Activated gamma-delta T cell (primary cell): ENCODE measurements at places on chromosomes 1 and 21.

GRCh38 chr1:66413136-66413837 is 120.7 kb upstream of the SGIP1 start:
- DNase-seq, result no peak

DNA sequence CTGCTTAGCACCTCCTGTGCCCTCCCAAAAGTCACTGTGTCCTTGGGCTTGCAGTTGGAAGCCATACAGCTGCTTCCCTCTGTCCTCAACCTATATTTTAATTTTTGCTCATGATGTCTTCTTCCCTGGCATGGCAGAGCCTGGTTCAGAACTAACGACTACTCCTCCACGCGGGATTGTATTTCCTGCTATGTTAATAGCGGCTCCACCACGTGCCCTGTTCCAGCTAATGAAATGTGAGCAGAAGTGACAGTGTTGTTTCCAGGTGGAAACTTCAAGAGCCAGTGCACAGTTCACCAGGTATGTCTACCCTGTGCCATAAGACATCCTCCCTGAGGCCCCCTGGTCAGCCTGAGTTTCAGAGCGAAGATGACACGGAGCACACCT is 52.1 kb downstream of the DHRS3 start:
- no peak for DNase-seq

DNA sequence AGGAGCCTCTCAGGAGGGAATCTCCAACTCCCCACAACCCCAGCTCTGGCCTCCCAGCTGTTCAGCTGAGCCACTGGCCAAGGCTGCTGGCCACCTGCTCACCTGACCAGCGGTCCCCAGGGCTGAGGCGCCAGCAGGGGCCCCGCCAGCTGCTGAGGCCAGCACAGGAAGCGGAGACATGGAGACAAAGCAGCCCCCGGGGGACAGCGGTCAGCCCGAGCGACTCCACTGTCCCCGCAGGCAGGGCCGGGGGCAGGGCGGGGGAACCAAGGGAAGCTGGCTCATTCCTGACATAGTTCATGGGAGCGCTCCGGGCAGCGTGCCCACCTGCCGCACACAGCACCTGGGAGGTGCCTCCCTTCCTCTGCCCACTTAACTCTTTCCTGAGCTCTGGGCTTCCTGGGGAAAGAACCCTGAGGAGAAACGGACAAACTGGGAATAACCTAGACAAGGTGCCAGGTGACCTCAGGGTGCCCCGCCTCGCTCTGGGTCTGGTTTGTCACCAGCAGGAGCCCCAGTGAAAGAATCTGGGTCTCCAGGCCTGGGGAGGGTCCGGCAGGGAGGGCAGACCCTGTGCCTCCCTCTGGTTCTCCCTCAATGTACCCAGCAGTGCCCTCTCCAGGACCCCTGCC is 10.7 kb downstream of the EPHA2 start:
- no peak for DNase-seq

- no peak for DNase-seq
Measured at GRCh38 chr1:62184336-62184735, 10.3 kb upstream of the L1TD1 start.

- no peak for DNase-seq
Measured at GRCh38 chr1:113133038-113133437, 60.0 kb downstream of the LRIG2 start.

DNA sequence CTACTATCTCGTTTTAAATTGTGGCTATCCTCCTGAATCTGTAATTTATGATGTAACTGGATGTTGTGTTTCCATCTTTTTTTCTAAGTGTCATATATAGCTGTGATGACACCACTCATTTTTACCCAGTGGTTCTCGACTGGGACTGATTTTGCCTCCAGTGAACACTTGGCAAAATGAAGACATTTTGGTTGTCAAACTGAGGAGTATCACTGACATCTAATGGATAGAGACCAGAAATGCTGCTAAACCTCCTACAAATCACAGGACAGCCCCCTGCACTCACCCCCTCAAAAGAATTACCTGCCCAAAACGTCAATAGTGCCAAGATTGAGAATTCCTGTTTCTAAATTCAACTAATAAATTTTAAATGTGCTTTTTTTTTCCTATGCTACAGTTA is 1.9 kb downstream of the TRMT13 start:
- DNase-seq, result no peak

GRCh38 chr21:38469642-38470041 is 28.6 kb downstream of the ERG start:
- no peak for DNase-seq

DNA sequence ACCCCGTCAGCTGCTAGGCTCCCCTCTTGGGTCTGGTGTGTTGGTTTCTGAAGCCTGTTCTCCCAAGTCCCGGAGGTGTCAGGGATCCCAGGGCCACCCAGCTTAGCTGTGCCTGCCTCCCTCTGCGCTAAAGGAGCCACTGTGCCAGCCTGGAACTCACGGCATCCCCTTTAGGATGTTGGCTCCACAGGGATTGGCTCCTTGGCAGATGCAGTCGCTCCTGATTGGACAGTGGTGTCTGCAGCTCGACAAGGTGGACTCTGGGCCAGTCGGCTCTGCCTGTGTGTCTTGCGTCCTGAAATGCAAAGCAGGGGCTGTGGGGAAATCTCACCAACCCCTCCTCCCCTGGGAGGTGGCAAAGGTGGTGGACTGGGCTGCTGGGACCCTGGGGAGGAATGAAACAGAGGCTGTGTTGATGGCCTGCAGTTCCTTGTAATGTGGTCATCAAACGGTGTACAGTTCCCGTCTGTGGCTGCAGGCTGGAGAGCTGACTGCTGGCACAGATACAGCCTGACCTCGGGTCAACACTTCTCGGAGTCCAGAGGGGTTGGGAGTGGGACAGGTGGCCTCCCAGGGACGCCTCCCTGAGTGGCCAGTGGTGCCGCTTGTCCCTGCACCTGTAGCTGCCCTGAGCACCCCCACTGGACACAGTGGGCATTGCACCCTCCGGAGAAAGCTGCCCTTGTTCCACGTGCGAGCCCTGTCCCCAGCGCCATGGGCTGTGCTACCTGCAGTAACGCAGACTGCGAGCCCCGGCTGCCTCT is 11.5 kb upstream of the KCNAB2 start:
- no peak for DNase-seq

GRCh38 chr1:209364716-209365115 is 218.8 kb upstream of the CAMK1G start:
- DNase-seq, result no peak

GRCh38 chr1:109427171-109427467 is 871 bp upstream of the PSMA5 start:
- no peak for DNase-seq

DNA sequence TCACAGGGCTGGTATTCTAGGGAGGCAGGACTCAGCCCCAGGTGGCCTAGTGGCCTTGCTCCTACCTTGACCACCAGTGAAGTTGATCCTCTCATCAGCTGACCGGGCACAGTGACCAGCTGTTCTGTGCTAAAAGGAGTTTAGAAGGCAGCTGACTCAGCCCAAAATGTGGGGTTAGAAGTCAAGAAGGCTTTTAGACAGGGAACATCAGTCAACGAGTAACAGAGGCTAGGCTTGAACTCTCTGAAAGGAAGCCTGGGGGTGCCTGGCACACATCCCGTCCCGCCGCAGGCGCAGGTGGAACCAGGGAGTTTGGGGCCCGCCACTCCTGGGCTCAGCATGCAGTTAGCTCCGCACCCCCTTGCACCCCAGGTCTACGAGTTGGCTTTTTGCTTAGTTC is 114.9 kb upstream of the SLC45A1 start:
- DNase-seq, result no peak

- no peak for DNase-seq
Measured at GRCh38 chr1:32920833-32921232, 19.6 kb upstream of the TMEM54 start.

DNA sequence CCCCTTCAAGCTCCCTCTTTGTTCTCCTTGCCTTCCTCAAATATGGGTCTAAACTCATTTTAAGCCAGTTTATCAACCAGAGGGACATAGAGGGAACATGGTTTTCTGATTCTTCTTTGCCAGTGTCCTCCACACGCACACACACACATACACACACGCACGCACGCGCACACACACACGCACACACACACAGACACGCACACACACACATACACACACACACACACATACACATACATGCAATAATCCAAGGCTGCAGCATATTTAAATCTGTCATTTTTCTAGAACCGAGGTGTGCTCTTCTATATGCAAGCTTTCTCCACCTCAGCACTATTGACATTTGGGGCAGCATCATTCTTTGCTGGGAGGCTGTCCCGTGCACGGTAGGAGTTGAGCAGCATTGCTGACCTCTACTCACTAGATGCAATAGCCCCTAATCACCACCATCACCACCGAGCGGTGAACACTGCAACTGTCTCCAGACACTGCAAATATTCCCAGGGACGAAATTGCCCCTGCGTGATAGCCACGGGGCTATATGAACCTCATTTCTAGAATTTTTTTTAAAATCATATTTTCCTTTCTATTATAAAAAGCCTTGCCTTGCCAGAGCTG is 8.0 kb downstream of the TNFRSF9 start:
- DNase-seq, result no peak

GRCh38 chr21:45998276-45998701 is 16.7 kb downstream of the COL6A1 start:
- DNase-seq, result no peak

DNA sequence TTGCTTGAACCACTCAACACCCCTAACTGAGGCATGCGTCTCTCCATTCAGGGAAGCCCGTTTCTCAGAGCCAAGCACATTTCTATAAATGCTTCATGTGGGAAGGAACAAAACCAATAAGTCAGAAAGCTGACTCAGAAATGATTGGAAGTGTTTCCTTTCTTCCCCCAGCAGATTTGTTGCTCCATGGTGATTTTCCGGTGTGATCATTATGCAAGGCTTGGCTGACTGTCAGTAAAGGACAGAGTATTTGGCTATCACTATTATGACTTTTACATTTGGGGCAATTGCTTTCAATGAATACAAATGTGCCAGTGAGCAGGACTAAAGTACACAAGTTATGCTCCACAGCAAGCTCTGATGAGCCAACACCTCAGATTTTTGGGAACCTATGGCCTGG is 53.3 kb upstream of the ZC3H11B start:
- DNase-seq, result no peak

GRCh38 chr1:3674100-3675094 is 22.1 kb downstream of the TP73 start:
- no peak for DNase-seq

DNA sequence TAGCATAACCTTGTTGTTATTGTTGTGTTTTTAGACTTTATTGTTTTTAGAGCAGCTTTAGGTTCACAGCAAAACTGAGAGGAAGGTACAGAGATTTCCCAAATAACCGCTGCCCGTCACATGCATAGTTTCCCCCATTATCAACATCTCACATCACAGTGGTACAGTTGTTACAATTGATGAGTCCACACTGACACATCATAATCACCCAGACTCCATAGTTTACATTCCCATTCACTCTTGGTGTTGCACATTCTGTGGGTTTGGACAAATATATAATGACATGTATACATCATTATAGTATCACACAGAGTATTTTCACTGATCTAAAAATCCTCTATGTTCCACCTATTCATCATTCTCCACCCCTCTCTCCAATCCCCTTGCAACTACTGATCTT is 25.9 kb upstream of the TOR3A start:
- no peak for DNase-seq

DNA sequence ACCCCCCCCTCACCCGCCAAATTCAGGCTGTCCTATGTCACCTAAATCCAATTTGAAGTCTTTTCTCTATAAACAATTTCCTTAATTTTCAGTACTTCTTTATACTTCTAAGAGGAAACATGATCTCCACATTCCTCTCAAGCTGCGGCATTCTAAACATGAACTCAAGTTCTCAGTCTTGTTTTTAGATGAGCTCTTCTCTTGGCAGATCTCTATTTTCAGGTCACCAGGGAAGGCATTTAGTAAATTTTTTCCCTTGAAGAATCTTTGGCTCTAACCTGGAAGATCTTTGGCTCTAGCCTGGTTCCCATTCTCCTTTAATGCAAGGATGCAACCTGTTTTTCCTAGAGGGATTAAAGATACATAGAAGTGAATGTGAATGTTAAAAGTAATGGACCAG is 193.4 kb downstream of the ATG4C start:
- no peak for DNase-seq

GRCh38 chr1:11704194-11704529 is 12.7 kb downstream of the DRAXIN start:
- DNase-seq, result no peak

GRCh38 chr1:92442351-92442750 is 44.4 kb downstream of the GFI1 start:
- DNase-seq, result no peak
